Stimulated activated CD4-positive, alpha-beta T cell treated with anti-CD3 and anti-CD28 coated beads, Interleukin-1b, Interleukin-23, amount 100 ng/mL, for 4 hours (primary cell): ENCODE measurements at places on chromosomes 12 and 14.
A peak's percentile ranks its signal among the peaks of the same experiment; 100 is the strongest.

DNA sequence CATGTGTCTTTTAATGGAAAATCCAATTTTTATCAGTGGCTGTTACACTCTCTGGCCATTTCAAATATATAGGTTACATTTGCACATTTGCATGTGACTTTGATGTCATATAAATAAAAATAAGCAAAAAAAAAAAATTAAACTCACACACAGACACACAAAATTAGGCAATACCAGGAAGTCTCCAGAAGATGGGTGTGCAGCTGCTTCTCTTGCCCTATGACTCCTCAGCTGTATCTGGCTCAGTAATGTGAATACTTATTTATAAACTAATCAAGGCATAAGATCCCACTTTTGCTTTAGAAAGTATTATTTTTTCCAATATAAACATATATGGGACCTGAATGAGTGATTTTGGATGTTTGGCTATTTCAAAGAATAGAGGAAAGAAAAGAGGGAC, 461.1 kb downstream of the LRIG3 start:
- DNase-seq = no peak

DNA sequence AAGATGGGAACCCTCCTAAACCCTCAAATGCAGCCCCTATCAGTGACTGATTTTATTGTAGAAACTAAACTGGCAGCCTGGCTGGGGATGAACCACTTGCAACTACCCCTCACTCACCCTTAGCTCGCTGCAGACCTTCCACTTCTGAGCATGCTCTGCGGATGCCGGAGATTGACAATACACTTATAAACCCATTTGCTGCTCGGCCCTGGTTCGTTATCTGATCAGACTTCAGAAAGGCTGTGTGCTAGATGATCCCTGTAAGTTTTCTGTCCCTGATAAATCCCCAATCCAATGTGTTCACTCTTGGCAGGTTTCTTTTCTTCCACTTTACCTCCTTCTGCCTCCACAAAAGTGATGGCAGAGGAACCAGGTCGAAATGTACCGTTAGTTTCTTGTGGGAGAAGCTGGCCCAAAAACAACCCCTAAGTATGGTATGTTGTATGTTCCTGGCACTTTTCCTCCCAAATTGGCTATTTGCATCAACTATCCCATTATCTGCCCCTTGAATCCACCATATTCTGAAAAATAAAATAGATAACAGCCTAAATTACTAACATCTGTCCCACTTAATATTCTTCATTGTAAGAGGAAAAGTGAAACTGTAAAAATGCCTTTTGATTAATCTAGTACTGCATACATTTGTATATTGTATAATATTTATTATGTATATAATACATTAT, 18.8 kb downstream of the RPH3A start:
- no peak for DNase-seq

DNA sequence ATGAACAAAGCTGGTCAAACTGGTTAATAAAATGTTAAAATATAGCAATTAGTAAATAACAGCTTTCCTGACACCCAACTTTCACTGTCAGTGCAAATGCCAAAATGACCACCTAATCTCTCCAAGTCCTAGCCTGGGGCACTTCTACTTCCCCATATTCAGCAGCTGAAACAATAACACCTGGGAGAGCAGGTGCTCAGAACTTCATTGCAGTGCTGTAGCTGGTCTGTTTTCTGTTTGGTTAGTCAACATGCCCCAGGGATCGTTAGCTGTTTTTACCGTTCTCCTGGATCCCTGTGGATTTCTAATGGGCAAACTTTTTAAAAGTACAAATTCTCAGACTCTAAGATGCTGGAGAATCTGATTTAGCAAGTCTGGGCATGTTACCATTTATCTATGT, 759.7 kb downstream of the GALC start:
- no peak for DNase-seq

DNA sequence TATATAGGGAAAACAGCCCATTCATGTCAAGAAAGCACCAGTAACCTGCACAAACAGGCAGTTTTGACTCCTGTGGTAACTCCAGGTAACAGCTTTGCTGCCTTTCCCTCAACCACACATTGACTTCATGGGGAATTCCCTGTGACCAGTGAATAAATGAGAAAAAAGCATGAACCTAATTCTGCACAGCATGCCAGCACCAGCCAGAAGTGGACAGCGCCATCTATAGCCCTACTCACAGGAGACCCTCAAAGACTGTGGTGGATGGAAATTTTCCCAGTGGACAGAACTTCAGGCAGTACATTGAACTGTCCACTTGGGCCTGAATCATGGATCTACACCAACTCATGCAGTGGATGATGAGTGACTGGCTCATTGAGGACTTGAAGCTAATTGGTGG, 152.1 kb downstream of the SLC8A3 start:
- no peak for DNase-seq

GRCh38 chr12:81077329-81077685, 572 bp upstream of the ACSS3 start:
- no peak for DNase-seq

DNA sequence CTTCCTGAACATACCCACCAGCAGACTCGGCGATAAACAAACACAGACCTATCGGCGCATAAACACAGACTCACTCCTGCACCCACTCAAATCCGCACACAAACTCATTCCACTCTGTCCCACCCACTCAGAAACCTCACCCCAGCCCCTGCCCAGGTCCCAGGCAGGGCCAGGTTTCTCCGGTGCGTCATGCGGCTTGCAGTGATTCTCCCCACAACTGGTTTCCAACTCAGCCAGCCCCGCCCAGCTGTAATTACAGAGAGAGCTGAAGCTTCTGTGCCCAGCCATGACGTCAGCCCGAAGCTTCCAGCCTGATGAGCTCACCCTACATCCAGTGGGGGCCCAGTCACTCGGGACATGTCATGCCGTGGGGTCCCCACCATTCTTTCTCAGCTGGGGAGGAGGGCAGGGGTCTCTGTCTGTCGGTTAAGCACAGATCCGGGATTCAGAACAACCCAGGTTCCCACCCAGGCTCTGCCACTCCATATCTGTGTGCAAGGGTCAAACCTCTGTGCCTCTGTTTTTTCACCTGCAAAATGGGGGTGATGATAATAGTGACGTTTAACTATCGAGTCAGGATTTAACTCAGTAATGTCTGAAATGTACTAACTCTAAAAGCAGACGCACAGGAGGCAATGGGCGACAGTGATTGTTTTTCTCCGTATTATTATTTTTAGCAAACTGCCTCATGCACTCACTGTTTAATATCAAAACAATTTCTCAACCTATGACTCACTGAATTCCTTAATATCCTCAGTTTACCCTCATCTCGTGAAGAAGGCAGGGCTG, 2.3 kb upstream of the HSPB8 start:
- DNase-seq = no peak

GRCh38 chr14:55556929-55557623, 22.9 kb upstream of the KTN1 start:
- no peak for DNase-seq

GRCh38 chr12:23055004-23055403, 430.0 kb downstream of the ETNK1 start:
- no peak for DNase-seq

DNA sequence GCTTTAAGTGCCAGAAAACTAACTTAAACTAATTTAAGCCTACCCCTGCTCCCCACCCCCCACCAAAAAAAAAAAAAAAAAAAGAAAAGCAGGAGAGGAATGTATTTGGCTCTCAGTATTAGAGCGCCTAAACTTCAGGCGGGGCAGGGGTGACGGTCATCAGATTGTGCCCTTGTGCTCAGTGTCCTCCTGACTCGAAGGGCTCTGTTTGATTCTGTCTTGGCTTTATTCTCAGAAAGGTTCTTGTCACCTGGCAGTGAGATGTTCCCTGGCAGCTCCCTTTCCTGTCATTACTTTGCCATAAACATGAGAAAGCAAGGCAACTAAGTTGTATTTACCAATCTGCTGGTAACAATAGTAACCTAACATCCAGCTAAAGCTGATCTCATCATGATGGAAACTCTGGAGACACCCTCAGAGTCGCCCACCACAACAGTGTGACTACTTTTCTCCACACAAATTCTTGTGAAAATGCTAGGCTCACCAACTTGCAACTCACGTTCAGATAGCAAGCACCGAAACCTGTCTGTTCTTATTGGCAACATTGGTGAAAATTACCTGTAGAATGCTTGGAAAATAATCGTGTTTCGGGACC, 39.0 kb upstream of the WNK1 start:
- peak; percentile 17 for DNase-seq

DNA sequence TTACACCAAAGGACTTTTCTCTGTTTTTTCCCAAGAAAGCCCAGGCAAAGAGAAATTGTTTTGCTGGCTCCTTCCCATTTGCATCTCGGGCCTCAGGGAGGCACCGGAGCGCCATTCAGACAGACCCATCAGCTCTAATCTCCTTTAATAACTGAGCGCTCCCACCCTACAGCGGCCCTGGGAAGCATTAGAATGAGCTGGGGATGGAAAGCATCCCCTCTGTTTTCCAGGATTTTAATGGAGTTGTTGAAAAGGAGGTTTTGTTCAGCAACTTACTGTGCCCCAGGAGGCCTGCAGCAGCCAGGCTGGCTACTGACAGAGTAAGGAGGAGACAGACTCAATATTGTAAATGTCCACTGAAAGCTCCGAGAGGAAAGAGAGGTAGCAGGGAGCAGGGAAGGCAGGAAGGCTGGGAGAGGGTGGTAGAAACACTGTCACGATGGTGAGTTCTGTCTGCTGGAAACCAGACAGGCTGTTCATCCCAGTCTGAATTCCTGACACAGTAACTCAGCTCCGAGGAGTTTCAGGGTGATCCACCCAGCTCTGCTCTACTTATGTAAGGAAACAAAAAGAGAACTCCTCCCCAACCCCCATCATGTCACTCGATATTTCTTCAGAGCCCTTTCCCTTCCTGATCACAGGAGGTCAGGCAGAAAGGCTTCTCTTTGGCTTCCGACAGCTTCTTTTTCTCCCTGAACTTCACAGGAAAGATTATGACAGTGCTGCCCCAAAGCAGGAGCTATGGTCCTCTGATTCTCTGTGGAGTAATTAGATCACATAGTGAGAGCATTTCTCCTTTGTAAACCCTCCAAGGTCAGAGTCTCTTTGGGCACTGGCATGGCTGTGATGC, 62.5 kb upstream of the TMEM132D start:
- DNase-seq = no peak

DNA sequence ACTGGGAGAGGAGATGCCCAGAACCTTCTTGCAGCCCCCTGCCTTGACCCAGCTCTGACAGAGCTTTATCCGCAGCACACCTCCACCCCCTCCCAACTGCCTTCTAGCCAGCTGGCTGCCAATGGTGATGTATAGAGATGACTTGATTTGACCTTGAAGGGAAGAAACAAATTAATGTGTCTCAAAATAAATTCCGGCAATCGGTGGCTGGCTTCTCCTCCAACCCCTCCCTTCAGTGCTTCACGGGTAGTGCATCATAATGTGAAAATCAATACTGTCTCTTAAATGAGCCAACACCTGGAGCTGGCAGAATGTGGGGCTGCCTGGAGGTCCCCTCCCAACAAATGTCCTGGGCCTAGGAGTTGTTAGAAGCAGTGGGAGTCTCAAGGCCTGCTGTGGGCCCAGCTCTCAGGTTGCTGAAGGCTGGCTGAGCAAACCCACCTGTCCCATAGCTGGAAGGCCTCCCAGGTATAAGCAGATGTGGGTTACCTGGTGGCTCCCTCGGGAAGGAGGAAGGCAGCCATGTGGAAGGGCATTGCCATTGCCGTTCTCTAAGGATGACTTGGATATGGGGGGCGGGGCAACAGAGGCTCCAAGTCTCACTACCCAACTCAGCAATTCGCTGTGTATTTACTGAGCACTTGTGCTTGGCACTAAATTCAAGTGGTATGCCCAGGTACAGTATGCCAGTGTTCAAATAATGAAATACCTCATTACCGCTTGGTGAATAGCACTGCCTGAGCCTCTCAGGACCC, 23.2 kb downstream of the HSPB8 start:
- DNase-seq = no peak

DNA sequence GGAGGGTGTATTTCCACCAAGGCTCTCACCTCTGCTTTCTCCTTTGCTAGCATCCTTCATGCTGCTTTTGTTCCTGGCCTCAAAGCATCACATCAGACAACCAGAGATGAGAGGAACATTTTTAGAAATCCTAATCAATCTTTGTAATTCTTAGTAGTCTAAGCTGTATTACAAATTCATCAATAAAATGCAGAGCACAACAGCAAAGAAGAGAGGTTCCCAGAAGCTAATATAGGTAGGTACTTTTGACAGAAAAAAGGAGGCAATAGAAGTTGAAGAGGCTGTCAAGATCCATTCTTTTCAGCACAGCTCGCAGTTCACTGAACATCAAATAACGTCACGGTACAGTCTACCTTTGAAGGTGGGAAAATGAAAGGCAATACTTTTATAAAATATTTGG, 265.2 kb upstream of the SYT1 start:
- no peak for DNase-seq

- no peak for DNase-seq
These were observed 5.2 kb upstream of the RILPL2 start for GRCh38 chr12:123441523-123442164.

DNA sequence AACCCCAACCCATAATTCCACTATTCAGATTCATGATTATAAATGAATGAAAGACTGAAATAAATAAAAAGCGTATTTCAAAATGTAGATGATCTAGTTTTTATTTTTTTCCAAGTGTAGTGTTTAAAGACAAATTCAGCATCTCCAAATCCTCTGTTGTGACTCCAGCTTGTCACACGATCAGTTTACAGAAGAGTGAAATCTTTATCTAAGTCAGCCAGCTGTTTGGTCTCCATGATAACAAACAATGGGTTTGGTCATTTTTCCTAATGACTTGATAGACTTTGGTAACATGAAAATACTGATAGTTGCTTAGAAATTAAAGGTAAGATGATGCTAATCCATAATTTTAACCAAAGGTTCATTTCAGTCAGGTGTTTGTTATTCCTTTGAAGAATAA, 114.5 kb upstream of the RASSF8 start:
- DNase-seq = no peak

DNA sequence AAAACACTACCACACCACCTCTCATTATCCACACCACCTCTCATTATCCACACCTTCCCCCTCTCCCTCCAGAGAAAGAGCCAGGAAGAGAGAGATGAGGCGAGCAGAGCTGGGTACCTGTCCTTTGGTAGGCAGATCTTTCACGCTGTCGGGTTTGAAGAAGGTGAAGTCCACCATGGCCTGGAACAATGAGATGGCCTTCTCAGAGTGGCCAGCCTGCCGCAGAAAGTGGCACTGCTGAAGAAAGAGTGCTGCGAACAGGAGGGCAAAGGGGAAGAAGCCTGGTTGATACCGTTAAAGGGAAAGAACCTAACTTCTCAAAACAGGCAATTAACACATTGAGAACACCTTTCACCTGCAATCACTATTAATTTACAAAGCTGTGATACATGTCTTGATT, 30.6 kb downstream of the NRDE2 start:
- no peak for DNase-seq

- DNase-seq = no peak
These were observed 268.6 kb downstream of the ITPR2 start for GRCh38 chr12:26564391-26564790.

- no peak for DNase-seq
These were observed 35.7 kb upstream of the MDM1 start for GRCh38 chr12:68367903-68368302.

GRCh38 chr14:35368583-35369392, 35.8 kb downstream of the NFKBIA start:
- DNase-seq = no peak

- DNase-seq = no peak
These were observed 40.5 kb downstream of the PSMA6 start for GRCh38 chr14:35332517-35333263.
